ENCODE measurements at places on chromosomes 12 and 14. TPM values are rescaled to one million over a fixed set of nuclear protein-coding genes. Genes with fewer than 3 reads are reported as not detected.

DNA sequence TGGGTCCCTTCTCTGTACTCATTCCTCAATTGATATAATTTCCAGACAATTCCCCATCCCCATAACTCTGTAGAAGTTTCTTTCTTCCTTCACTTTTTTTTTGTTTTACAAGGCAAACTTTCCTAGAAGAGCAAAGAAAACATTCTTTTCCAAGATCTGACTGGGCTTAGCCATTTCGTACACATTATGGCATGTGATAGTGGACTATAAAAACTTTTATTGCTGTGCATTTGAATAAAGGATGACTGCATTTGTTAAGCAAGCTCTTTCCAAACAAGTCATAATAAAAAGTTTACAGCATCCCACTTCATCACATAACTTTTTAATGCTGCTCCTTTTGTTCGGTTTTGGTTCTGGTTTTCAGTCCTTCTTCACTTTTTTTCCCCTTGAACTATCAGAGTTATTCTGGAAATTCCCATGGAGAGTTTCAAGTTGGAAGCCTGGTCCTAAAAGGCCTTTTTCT lies 231.0 kb upstream of the HMGA2 start:
- DNase-seq: no peak

- no peak for DNase-seq
These were observed 77.2 kb downstream of the C2CD5 start for GRCh38 chr12:22467190-22467589.

DNA sequence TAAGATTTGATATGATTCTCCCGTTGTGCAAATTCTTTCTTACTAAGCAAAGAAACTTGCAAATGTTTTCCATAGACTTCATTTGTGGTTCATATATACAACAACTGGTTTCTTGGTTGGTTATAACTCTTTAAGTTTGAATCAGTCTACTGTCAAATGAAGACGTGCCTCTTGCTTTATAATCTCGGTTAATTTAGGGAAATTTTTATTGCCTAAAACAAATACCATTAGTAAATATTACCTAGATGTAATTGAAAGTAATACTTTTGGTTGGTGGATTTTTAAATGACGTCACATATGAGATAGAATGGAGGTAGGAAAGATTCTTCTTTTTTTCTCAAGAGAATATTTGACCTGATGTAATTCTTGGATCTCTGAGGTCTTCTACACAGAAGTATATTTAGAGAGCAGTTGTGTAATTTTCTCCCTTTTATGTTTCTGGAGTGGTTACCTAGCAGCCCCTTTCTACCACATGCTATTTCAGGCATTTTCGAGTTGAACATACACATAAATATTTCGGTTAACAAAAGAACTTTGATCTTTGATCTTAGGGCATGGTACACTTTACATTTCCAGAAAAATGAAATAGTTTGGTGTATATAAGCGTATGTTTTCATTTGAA lies 1.7 kb downstream of the ATF7IP start:
- DNase-seq: no peak

DNA sequence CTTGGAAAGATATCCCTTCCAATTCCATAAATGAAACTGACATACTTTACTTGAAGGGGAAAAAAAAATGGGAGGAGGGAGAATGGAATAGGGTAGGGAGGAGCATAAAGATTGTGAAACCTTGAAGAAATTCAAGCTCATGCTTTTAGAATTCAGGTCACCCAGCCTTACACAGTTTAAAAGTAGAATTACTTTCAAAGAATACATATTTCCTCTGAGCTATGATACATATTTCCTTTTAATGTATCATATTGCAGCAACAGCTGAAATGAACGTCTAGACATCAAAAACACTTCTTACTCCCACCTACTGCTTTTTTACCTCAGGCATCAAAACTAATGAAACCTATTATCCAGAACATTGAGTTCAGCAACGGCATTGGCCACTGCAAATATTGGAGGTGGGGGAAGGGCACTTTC lies 156.0 kb downstream of the MED13L start:
- no peak for DNase-seq

DNA sequence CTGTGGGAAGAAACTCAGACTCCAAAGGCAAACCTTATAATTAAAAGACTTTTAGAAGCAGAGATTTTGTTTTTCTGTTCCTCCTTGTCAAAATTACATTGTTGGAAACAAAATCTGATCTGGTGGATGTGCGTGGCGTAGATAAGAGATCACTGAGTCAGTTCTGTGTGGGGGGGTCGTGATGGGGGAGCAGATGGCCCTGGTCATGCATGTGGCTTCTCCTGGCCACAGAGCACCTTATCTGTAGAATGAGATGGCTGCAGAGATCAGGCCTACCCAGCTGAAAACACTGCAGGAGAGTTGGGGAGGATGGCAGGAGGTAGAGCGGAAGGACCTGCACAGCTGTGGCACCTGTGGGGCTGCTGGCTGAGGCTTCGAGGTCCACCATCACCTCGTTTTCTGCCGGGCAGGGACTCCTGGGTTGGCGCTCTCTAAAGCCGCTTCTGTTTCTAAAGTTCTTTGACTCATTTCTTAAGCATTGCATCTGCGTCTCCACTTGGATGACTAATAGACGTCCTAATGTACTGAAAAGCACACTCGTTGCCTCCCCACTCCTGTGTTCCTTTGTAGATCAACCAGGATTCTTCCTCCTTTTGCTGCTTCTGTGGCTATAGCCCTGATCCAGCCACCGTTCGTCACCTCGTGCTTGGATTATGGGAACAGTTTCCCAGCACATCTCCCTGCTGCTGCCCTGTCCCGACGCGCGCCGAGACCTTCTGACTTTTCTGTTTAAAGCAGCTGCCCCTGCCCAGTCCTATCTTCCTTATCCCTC lies 93.4 kb downstream of the TSPAN9 start:
- no peak for DNase-seq

DNA sequence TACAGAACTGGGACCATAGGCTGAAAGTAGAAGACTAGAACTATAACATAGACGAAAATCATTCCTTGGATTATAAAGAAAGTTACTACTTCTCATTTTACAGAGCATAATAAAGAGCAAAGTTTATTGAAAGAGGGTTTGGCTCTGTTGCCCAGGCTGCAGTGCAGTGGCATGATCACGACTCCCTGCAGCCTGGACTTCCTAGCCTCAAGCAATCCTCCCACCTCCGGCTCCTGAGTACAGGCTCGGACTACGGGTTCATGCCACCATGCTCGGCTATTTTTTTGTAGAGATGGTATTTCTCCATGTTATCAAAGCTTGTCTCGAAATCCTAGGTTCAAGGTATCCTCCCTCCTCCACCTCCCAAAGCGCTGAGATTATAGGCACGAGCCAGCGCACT lies 190.1 kb upstream of the FOXG1 start:
- no peak for DNase-seq

- no peak for DNase-seq
These were observed 4.9 kb upstream of the TOMM20L start for GRCh38 chr14:58390830-58391229.

GRCh38 chr12:27711317-27711682 lies 668 bp downstream of the MRPS35 start:
- DNase-seq: no peak

GRCh38 chr12:132477017-132477702 lies 12.8 kb upstream of the FBRSL1 start:
- no peak for DNase-seq

- DNase-seq: no peak
These were observed 98.6 kb downstream of the C12orf50 start for GRCh38 chr12:87930627-87931026.

GRCh38 chr12:83528571-83528970 lies 841.9 kb downstream of the TMTC2 start:
- DNase-seq: no peak

The BICDL1 gene
- total RNA-seq: 0.30 TPM

The OR4E2 gene
- total RNA-seq: not detected

The ACTR10 gene
- total RNA-seq: 68.5 TPM

All from cardiac septum (tissue), 1 donor.